ENCODE measurements at places on chromosomes 6 and 20.

DNA sequence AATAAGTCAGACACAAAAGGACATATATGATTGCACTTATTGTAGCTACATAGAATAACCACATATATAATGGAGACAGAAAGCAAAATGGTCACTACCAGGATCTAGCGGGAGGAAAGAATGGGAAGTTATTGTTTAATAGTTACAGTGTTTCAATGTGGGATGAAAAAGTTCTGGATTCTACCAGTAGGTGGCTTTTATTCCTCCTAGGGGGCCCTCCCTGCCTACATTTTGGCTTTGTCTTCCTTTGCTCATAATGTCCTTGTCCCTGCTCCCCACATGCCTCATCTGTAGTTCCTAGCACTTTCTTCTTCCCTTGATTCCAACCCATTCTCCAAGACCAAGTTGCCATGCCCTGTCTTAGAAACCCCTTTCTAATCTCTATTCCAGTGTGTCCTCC is 16.3 kb downstream of the ZNF133 start:
- DNase-seq, result no peak

GRCh38 chr6:39292637-39293036 is 21.6 kb downstream of the KCNK17 start:
- no peak for DNase-seq

DNA sequence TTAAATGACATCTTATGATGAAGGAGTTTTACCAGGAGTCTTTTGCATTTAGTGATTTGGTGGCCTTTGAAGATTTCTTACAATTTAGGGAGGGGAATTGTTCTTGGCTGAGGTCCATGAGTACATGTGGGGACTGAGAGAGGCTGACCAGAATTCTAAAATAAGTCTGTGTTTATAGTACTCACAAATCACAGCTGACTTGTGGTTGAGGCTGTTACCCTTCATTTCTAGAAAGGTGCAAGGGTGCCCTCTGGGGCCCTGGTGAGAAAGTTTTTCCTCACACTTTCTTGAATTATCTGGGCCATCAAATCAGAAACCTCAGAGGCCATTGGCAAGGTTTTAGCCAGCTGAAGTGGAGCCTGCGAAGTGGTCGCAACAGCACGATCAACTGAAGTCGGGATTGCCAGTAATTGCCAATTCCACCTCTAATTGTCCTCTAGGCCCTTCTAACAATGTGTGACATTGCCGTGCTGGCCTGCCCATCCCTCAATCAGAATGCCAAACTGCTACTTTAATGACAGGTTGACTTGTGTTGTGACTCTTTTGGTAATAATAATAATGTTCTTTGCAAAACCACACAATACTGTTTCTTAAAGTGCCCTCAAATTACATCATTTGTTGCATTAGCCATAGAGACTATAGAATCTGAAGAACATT is 221.6 kb downstream of the OGFRL1 start:
- DNase-seq, result no peak

DNA sequence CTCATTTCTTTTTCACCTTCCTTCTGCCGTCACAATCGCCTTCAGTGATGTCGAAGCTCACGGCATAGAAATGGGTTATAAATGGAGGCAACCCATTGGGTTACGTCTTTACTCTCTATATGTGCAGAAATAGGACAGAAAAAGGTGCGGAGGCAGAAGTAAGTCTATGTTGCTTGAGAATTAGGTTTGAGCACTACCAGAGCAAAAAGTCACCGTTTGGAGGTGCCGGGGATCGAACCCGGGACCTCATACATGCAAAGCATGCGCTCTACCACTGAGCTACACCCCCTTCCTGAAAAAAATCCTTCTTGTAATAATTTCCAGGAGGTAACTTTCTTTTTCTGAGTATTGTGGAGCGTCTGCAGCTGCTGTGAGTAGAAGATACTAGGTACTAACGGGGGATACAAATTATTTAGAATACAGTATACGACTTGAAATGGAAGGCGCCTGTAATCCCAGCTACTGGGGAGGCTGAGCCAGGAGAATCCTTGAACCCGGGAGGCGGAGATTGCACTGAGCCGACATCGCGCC is 134.2 kb downstream of the TRIM27 start:
- DNase-seq, result no peak

- no peak for DNase-seq
These were observed 144.6 kb downstream of the LRFN2 start for GRCh38 chr6:40442591-40442990.

- no peak for DNase-seq
These were observed 159.0 kb downstream of the ZNF217 start for GRCh38 chr20:53434662-53435061.

DNA sequence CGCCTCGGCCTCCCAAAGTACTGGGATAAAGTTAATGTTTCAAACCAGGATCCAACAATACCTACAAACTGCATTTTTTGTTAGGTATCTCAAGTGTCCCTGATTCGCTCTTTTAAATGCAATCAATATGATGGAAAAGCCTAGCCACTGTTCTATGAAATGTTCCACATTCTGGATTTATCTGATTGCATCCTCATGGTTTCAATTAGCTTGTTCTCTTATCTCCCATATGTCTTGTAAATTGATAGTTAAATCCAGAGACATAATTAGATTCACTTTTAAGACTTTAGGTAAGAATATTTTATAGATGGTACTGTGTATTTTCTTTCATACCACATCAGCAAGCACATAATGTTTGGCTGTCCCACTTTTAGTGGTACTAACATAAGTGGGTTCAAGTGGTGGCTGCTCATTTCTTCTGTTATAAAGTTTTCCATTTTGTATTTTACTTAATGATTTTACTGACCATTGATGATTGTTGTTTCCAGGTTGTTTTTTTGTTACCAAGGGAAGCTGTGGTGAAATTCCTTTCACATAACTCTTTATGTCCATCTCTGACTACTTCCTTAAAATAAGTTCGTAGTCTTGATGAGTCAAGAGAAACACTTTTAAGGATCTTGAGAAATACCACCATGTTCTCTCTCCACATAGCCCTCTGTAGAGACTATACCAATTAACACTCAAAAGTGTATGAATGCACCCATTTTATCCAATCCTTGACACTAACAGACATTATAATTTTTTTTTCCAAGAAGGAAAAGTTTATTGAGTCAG is 40.5 kb downstream of the RNGTT start:
- DNase-seq, result no peak
